Parietal lobe (tissue), 2 donors: ENCODE measurements at places on chromosomes 1 and 21. TPM values are rescaled to one million over a fixed set of nuclear protein-coding genes. Genes with fewer than 3 reads are reported as not detected.

METTL18 gene
- total RNA-seq, result 7.2 TPM

ASCL5 gene
- not detected for total RNA-seq

OR10J1 gene
- not detected for total RNA-seq

CCDC24 gene
- total RNA-seq, result 7.8 TPM

MLLT11 gene
- 72.9 TPM for total RNA-seq

PTPRC gene
- 3.8 TPM for total RNA-seq

PRAMEF14 gene
- total RNA-seq, result not detected

OR2T33 gene
- not detected for total RNA-seq

KLHL20 gene
- 37.9 TPM for total RNA-seq

AMY1C gene
- not detected for total RNA-seq

PROK1 gene
- total RNA-seq, result not detected

HRNR gene
- total RNA-seq, result not detected

TAS1R1 gene
- total RNA-seq, result not detected

IL12RB2 gene
- total RNA-seq, result 5.6 TPM

VAMP3 gene
- total RNA-seq, result 22.2 TPM

CDC20 gene
- 6.9 TPM for total RNA-seq

TMEM200B gene
- 0.63 TPM for total RNA-seq

TRIM67 gene
- 61.7 TPM for total RNA-seq

CLCA1 gene
- total RNA-seq, result not detected
